ENCODE measurements at places on chromosomes 12 and 14. TPM values are rescaled to one million over a fixed set of nuclear protein-coding genes. Genes with fewer than 3 reads are reported as not detected.

The CIPC gene
- 12.0 TPM for total RNA-seq

The STXBP6 gene
- 14.9 TPM for total RNA-seq

The HCAR1 gene
- 1.3 TPM for total RNA-seq

The TMEM253 gene
- total RNA-seq, result not detected

The CFAP54 gene
- 0.68 TPM for total RNA-seq

The JAG2 gene
- total RNA-seq, result not detected

The FGF23 gene
- not detected for total RNA-seq

The ART4 gene
- total RNA-seq, result not detected

The DGLUCY gene
- 13.6 TPM for total RNA-seq

The ACOT2 gene
- total RNA-seq, result 31.9 TPM

The RERG gene
- total RNA-seq, result not detected

The STYK1 gene
- 0.84 TPM for total RNA-seq

All from RPMI7951 (cell line).